ENCODE measurements at places on chromosomes 5 and 9.

DNA sequence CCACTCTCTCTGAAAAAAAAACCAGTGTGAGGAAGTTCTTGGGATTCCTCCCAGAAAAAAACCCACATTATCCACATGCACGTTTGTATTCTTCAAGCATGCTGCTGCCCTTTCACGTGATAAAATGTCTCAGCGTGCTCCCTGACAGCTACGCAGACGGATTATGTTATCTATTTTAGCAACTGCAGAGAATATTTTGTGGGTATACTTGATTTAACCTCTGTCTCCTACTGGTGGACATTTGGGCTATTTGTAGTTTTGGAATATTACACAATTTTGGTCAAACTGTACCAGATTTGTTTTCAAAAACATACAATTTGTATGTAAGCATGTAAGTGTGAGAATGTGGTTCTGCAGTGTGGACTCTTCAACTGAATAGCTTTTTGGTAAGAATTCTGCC lies 10.7 kb downstream of the PRRC2B start:
- no peak for DNase-seq

DNA sequence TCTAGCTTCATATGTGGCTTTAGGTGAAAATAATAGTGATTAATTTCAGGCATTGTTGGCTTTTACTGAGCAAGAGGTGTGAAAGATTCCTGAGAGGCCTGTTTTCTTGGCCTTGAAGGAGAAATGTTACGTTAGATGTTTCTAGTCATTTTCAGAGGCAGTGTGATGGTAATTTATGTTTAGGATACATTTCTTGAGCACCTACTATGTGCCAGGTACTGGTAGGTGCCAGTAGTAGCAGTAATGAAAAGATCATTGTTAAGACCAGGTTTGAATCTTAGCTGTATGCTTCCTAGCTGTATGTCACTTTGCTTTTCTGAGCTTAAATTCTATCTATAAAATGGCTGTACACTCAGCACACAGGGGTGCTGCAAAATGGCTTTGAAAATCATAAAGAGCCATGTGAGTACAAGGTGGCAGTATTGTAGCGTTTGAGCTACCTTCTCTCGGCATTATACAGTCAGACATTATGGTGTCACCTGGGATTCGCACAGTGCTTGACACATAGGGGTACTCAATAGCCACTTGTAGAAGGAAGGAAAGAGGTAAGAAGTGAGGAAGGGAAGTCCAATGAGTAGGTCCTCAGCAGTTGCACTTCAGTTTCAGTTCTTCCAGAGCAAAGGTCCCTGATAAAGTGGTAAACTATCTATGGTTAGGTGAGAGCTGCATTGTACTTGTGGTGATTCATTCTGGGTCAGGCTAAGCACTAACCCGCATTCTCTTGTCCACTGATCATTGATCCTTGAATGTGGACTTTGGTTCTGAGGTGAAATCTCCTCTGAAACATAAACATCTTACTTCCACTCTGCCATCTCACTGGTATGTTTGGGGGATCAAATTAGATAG lies 166.5 kb upstream of the NR3C1 start:
- DNase-seq, result no peak

- no peak for DNase-seq
Observed at GRCh38 chr5:145800181-145800580, 35.0 kb downstream of the PRELID2 start.

DNA sequence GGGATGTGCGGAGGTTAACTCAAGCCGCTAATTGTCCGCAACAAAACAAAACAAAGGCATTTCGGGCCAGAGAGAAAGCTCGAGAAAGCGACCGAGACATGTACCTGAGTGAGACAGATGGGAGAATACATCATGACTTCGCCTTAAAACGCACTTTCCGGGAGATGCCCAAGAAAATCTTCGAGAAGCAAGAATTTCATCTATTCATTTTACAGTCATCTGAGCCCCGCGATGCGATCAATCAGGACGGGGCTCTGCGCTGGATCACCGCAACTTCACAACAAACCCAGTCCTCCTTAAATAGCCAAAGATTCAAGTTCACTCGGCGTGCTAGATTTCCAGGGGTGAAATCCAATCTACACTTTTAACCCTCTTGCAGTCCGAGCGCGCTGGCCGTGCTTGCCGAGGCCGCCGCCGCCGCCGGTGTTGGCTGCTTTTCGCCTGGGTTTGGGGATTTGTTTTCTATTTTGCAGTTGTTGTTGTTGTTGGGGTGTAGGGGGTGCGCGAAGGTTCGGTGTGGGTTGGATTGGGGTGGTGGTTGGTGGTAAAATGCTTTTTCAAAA lies 482 bp downstream of the NFIB start:
- DNase-seq, result no peak

DNA sequence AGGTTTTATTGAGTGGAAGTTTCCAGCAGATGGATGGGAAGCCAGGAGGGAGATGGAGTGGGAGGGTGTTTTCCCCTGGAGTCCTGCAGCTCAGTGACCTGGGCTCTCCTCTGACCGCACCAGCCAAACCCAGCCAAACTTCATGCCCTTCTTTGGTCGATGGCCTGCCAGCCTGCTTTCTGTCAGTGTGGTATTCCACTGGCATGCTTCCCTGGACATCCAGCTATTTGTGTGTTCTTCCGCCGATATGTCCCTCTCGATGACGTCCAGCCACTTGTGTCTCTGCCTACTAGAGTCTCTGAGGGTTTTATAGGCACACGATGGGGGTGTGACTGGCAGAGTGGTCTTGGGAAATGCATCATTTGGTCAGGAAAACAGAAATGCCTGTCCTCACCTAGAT lies 33.8 kb downstream of the GPBP1 start:
- DNase-seq, result no peak

DNA sequence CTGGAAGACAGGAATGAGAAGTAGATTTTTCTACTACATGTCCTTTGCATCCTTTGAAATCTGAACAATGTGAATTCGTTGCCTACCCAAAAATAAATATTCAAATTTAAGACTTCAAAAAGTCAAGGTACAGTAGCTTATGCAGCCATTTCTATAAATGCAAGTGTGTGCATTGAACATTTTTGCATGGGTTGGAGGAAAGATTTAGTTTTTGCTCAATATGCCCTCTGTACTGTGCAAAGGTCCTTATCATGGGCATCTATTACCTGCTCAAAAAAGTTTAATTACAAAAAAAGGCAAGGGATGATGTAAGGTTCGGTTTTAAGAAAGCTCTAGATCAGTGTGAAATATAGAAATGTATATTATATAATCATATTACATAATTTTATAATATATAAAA lies 22.6 kb downstream of the AKNA start:
- no peak for DNase-seq

- DNase-seq, result no peak
Observed at GRCh38 chr5:94024101-94024500, 282.7 kb upstream of the POU5F2 start.

- DNase-seq, result no peak
Observed at GRCh38 chr9:6630502-6631206, 14.9 kb downstream of the GLDC start.

DNA sequence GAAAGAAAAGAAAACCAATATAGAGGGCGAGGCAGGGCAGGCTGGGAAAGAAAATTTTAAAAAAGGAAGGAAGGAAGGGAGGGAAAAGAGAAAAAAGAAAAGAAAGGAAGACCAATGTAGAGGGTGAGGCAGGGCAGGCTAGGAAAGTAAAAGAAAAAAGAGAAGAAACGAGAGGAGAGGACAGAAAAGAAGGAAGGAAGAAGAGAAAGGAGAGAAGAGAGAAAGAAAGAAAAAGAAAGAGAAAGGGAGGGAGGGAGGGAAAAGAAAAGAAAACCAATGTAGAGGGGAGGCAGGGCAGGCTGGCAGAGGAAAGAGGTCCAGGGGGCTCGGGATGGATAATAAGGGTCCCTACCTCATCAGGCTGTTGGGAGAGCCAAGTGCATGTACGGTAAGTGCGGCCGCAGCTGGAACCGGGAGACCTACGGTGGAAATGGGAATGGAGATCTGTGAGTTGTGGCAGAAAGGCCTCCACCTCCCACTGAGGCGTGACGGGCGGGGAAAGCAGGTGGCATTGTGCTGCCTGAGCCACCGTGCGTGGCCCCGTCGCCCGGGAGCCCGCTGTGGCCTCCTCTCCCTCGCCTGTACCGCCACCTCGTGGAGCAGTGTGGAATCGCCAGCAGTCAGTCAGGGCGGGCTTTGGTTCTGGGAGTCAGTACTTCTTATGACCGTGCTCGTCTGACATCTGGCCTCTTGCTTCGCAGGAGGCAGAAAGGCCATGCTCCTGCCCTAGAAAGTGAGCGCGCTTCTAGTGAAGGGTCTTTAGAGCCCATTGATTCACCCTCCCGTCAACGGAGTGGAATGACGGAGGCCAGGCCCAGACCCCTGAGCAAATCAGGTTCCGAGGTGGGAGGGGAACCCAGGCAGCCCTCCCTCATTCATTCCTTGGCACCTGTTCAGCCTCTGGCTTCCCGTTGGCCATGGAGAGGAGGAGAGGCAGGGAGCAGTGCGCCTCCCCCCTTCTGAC lies 10.4 kb upstream of the NHP2 start:
- DNase-seq, result peak; percentile 97

DNA sequence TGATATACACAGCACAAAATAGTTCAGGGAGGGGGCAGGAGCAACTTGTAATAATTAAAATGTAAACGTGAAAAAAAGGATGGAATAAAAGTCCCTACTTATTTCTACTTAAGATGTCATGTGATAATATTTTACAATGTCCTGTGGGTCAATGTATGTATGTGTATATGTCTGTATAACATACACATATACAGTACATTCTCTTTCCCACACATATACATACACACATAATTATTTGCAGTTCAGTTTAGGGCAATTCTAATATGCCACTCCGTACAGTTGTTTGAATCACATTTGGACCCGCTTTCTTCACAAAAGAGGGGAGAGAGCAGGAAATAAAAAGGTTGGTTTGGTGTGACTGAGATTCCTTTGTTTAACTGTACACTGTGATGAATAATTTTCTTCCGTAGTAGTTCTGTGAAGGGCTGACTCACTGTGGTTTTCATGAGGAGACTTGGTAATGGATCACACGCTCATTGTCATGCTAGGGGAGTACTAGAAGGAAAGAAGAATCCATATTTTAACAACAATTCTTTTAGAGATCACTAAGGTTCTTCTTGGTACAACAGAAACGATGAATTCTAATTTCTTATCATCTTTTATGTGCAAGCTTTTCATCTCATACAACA lies 26.2 kb upstream of the ACOT12 start:
- DNase-seq, result no peak

GRCh38 chr9:103287361-103287760 lies 292.2 kb downstream of the CYLC2 start:
- DNase-seq, result no peak

- no peak for DNase-seq
Observed at GRCh38 chr5:97131139-97131710, 11.2 kb downstream of the LIX1 start.

GRCh38 chr5:81354093-81354492 lies 39.8 kb downstream of the ACOT12 start:
- DNase-seq, result no peak

All from activated effector memory CD4-positive, alpha-beta T cell treated with anti-CD3 and anti-CD28 coated beads, Interleukin-2, amount 50 U/mL, for 16 hours (primary cell).